Fibroblast of skin of abdomen (primary cell): ENCODE measurements at places on chromosomes 12 and 14.

DNA sequence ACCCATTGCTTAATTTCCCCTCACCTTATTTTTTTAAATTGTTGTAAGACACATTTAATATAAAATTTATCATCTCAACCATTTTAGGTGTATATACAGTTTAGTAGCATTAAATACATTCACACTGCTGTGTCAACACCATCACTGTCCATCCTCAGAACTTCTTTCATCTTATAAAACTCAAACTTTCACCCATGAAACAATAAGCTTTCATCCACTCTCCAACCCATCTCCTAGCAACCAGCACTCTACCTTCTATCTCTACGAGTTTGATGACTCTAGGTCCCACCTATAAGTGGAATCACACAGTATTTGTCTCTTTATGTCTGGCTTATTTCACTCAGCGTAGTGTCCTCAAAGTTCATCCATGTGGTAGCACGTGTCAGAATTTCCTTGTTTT, 75.5 kb downstream of the TBX3 start:
- no peak for DNase-seq

GRCh38 chr14:23385642-23386265, 8.9 kb downstream of the CMTM5 start:
- DNase-seq, result no peak

DNA sequence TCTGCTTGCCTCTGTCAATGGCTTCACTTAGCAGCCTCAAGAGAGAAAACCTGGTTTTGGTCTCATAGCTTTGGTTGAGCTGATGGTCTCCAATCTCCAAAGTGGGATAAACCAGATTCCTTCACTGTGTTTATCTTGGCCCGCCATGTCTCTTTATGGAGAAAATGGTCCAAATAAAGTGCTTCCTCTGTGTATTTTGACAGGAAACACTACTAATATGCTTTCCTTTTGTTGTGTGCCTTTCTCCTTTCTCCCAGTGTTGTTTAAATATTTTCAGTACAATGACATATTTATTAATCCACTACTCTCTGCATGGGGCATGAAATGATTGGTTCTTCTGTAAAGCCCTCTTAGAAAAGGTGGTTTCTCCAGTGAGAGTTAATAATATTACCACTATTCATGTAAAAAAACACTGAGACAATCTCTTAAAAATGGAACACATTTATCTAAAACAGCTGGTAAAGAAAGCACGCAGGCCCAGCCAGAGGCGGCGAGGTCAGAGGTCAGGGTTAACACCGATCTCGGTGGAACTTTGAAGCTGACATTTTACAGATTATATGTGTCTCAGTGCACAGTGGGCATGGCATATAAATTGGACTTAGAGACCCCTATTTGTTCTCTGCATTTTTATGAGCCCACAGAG, 24.2 kb downstream of the TMEM30B start:
- DNase-seq, result no peak

- no peak for DNase-seq
Observed at GRCh38 chr12:77979597-77980250, 149.0 kb downstream of the NAV3 start.
